A673 (cell line): ENCODE measurements at places on chromosomes 7 and 10.

- DNase-seq: peak; percentile 58
Measured at GRCh38 chr7:27130540-27131389, at the start of gene HOXA4. Gene HOXA4, minus strand, starts transcription at chr7:27130757. Its CDS starts 24 bp downstream, at chr7:27130733.

DNA sequence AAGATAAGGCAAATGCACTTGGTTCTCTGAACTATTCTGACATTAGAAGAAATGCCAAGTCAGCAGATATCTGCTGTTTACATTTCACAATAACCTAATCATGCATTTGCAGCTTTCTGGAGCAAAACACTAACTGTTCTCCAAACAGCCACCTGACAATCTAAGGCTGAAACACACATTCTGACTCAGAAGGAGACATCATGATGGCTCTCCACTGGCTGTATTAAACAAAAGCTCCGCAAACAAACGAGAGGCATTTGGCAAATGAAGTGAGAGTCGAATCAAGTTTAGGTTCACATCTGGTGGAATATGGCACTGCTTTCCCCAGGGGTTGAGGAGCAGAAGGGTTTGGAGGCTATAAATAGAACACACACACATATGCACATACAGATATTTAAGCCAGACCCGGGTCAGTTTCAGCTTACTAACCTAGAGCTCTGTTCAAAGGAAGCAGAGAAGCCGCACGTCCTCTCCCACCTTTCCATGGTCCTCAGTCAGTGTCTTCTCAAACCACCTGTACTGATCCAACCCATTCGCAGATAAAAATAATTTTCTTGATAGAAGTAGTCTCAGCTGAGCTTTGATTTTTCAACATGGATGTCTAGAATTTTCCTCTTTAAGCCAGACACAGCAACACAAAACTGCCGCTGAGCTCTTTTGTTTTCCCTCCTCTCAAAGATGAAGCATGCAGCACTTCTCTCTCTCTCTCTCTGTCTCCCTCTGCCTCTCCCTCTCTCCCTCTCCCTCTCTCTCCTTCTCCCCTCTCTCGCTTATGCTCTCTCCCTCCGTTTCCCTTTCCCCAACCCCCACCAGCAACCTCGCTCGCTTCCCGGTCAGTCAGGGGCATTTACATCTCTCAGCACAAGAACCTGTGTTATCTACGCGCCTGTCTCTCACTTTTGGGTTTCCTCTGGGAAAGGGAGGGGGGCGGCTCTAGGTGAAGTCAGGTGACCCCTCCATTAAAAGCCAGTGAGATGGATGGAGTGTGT lies 682.8 kb downstream of the MAGI2 start:
- no peak for DNase-seq

DNA sequence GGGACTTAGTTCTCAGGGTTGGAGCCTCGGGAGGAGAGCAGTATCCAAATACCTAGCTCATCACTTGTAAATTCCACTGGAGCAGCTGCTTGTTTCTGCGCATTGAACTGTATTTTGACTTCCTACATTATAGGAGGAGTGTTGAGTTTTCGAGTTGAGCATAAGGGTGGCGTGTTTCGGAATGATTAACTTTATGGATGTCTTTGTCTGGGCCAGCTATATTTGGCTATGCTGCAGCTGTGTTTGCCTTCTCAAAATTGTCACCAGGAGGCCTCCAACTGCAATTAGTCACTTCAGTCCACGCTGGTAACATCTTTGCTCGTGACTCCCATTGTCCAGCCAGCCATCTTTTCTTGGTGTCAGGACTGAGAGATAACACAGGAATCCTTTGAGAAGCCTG lies 9.1 kb downstream of the CELF2 start:
- no peak for DNase-seq

GRCh38 chr10:108638225-108638624 lies 1285.1 kb downstream of the XPNPEP1 start:
- no peak for DNase-seq

GRCh38 chr7:135763261-135763660 lies 14.6 kb upstream of the FAM180A start:
- DNase-seq: no peak

DNA sequence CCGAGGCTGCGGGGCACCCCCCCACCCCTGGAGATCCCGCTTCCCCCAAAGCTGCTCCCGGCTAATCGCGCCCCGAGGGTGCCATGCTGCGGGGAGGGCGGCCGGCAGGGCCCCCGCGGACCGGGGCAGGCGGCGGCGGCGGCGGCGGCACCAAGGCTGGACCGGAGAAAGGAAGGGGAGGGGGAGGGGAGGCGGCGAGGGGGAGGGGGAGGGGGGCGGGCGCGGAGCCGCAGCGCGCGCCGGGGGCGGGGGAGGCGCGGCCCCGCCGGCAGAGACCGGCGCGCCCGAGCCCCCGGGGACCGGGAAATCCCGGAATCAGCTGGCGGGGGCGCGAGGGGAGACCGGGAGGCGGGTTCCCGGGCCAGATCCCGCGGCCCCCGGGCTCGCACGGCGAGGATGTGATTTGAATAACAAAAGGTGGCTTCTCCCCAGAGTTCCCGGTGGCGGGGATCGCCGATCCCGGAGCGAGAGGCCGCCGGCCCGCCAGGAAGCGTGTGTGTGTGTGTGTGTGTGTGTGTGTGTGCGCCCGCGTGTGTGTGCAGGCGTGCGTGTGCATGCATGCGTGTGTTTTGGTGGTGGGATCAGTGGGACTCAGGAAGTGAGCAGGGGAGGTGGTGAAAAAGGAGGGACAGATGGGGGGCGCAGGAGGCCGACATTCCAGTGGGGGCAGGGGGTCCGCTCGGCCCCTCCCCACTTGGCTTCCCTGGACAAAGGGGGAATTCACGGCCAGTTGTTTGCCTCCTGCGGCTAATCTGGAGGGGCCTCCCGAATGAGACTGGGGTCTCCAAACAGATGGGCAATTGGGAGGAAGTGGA lies 99.5 kb downstream of the HIP1 start:
- peak; percentile 53 for DNase-seq

DNA sequence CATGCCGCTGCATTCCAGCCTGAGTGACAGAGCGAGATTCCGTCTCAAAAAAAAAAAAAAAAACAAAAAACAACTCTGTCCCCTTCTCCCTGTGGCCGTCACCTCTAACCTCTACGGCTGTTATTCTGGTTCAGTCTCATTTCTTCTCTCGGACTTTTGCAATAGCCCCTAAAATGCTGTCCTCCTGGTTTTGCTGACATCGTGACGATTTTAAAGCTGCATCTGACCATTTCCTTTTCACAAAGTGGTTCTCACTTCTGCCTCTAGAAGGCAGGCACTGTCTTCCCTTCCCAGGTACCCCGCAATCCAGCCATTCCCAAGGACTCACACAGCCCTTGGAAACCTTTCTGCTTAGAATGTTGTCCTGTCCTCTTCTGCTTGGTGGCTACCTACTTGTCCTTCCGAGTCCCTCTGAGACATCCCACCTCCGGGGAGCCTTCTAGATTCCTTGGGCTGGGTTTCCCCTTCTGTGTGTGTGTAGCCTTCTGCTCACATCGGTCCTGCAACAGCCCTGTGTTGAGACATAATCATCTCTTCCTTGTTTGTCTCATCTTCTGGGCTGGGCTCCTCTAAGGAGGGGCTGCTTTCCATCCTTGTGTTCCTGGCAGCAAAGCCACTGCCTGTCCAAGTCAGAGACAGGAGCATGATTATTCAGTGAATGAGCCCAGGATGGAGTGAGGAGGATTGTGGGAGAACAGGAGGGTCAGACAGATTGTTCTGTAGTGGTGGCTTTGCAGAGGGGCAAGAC lies 83.1 kb downstream of the GRK5 start:
- DNase-seq: no peak

DNA sequence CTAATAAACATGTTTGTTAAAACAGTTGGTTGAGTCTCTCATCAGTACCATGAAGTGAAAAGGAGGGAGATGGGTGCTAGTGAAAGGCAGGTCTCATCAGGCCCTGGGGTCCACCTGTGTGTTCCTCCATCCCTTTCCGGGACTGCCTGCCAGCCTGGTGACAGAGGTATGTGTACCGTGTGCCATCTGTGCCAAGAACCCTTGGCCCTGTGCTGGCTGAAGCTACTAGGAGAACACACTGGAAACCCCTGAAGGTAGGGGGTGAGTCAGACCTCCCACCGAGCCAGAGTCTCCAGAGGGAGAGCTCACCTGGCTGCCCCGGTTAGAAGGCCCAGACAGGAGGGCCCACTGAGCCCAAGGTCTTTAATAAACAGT lies 2.3 kb downstream of the DDIT4 start:
- no peak for DNase-seq

- DNase-seq: no peak
Measured at GRCh38 chr10:60648761-60649160, 129.5 kb upstream of the CDK1 start.
